ENCODE measurements at places on chromosomes 13 and 19.

GRCh38 chr13:74184283-74184682 lies 50.1 kb upstream of the KLF12 start:
- DNase-seq, result no peak

DNA sequence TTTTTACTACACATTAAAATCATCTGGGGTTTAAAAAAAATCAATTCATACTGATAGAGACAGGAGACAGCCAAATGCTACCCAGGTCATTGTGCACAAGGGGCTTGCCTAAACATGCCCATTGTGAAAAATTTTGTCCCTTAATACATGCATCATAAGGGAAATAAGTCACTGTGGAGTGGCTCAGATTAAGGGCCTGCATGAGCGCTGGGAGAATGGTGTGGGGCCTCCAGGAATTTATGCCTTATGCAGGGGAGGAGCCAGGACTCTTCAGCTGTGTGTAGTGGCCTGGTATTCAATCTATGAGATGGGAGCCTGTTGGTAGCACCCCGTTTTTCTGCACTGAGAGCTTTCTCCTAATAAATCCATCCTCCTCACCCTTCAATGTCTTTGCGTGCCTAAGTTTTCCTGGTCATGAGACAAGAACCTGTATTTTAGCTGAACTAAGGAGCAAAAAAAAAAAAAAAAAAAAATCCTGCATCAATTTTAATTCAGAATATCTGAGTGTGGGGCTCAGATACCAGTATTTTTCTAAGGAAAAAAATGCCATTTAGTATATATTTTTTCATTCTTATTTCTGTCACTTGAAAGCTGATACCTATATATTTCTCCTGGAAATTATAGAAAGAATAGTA lies 997.6 kb upstream of the ATXN8OS start:
- no peak for DNase-seq

DNA sequence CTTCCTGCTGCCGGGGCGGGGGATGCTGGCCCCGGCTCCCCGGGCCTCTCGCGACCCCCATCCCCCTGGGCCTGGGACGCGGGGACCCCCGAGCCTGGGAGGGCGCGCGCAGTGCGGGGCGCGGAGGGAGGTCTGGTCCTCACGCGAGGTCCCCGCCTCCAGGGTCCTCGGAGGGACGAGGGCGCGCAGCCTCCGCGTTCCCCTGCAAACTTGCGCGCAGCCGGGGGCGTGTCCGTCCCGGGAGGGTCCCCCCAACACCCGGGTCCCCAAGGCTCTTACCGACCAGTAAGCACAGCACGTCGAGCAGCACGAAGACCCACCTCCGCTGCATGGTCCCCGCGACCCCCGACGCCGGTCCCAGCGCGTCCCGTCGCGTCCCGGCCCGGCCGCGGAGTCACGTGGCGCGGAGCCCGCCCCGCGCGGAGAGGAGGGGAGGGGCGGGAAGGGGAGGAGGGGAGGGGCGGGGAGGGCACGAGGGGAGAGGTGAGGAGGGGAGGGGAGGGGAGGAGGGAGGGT lies at the start of gene PLPP2:
TSS of gene PLPP2 (minus strand) at position 398 of the 516 bp plus-strand sequence. CDS start at position 331, 67 bp downstream.
- no peak for DNase-seq

DNA sequence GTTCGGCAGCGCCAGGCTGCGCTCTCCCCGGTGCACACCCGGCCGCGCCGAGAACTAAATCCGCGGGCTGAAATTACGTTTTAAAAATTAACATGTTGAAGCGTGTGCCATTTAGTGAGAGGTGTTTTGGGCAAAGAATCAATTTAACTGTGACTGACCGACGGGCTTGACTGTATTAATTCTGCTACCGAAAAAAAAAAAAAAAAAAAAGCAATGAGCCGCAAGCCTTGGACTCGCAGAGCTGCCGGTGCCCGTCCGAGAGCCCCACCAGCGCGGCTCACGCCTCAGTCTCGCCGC lies 9.6 kb upstream of the SOX1 start:
- no peak for DNase-seq

DNA sequence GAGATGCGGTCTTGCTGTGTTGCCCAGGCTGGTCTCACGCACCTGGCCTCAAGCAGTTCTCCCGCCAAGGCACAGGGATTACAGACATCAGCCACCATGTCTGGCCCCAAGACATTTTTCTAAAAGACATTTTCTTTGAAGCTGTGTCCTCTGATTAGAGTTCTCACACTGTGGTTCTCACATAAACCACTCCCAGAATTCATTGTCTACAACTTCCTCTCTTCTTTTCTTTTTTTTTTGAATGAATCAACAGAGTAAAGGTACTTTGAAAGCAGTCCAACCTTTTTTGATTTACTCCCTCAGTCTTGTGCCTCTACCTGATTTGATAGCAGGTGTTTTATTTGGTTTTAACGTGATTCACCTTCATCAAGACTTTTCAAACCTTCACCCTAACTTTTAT lies 14.3 kb upstream of the SHD start:
- DNase-seq, result no peak

GRCh38 chr13:36912369-36912768 lies 7.7 kb downstream of the SMAD9 start:
- no peak for DNase-seq

DNA sequence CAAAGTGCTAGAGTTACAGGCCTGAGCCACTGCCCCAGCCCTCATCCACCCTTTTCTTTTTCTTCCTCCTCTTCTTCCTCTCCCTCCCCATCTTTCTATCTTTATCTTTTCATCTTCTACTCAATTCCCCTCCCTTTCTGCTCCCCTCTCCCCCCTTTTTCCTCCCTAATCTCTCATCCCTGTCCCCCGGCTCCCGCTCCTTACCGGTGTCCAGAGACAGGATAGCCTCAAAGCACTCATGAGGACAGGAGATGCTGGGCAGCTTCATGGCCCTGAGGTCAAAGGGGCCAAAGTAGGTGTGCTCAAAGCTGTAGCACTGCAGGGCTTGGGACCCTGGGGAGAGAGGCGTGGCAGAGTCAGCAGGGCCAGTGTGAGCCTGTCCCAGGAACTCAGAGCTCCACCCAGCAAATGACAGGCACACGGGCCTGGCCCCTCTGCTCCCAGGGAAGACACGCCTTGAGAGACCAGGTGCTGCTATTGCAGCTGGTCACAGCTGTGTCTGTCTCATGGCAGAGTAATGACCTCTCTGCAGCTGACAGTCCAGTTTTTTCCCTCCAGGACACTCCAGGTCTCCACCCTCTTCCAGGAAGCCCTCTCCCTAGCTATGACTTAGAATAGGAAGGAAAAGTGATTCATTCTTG lies 2.6 kb downstream of the LYPD5 start:
- no peak for DNase-seq

- DNase-seq, result no peak
Observed at GRCh38 chr13:44778761-44779484, 202.8 kb upstream of the TSC22D1 start.

- no peak for DNase-seq
Observed at GRCh38 chr13:37383046-37383445, 215.5 kb downstream of the POSTN start.

- no peak for DNase-seq
Observed at GRCh38 chr19:44626048-44626624, 12.8 kb downstream of the IGSF23 start.

- no peak for DNase-seq
Observed at GRCh38 chr13:46489586-46490023, 63.4 kb upstream of the LRCH1 start.

DNA sequence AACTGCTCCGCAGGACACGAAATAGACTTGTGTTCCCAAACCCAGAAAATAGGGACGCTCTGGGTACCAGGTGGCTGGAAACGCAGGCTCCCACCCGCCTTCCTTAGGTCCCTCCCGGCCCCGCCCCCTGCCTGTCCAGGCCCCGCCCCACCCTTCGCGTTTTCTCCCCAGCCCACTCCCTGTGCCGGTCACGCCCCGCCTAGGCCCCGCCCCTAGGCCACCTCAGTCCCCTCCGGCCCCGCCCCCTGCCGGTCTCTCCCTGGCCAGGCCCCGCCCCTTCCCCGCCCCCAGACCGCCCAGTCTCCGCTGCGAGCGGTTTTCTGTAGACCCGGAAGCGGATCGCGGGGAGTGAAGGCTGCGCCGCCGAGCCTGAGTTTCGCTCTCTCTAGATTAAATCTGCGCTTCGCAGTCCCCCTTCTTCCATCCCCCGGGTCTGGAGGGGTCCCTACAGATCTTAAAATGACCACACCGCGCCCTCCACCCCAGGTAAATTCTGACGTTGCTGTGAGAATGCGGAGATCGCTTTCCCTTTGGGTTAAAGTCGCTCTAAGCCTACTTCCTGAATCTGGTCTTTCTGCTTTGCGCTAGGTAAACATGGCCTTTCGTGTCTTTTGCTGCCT lies 3.7 kb upstream of the ZNF665 start:
- DNase-seq, result no peak

GRCh38 chr19:8180018-8180417 lies 29.2 kb upstream of the CERS4 start:
- no peak for DNase-seq

GRCh38 chr13:78680576-78681350 lies 21.8 kb upstream of the OBI1 start:
- peak; percentile 36 for DNase-seq

GRCh38 chr13:67318398-67318797 lies 88.3 kb upstream of the PCDH9 start:
- no peak for DNase-seq

- DNase-seq, result no peak
Observed at GRCh38 chr19:33640773-33641172, 19.0 kb downstream of the CHST8 start.

DNA sequence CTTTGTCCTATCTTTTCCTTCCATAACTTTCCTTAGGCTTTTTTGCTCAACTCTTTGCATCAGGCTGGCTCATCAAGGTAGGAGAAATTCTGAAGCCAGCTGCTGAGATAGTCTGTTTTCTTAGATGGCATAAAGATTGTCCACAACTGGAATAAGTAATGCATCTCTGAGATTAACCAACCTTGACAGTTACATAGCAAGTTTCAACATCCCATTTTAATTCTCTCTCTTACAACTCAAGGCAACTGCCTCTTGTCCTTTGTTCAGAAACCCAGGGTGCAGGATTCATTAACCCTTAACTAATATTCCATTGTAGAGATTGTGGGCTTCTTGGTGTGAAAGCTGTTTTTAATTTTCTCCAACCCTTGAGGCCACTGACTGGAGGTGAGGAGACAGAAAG lies 239.2 kb downstream of the LACC1 start:
- no peak for DNase-seq

- no peak for DNase-seq
Observed at GRCh38 chr19:58067240-58067912, 8.3 kb downstream of the ZNF135 start.

DNA sequence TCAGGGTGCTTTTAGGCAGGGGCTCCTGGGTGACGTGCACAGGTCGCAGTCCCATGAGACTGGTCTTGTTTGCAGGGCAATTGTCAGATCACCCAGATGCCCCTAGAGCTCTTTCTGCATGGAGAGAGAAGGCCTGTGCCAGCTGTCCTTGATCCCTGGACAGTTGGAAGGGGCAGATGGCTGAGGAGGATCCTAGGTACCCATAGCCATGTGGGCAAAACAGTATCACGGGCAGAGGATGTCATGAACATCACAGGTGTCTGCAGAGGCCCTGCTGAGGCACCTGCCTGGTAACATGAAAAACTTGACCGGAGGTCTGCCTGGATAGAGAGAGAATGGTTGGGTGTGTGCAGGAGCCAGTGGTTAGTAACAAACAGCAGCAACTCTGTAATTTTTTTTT lies 99.3 kb downstream of the ZNF536 start:
- no peak for DNase-seq

GRCh38 chr13:35791184-35791851 lies 314.8 kb upstream of the MAB21L1 start:
- no peak for DNase-seq

- DNase-seq, result no peak
Observed at GRCh38 chr19:18429717-18430416, 8.1 kb downstream of the ISYNA1 start.

- no peak for DNase-seq
Observed at GRCh38 chr13:80447747-80448146, 106.8 kb upstream of the SPRY2 start.

- no peak for DNase-seq
Observed at GRCh38 chr13:89239361-89240127, 1568.4 kb downstream of the SLITRK5 start.

DNA sequence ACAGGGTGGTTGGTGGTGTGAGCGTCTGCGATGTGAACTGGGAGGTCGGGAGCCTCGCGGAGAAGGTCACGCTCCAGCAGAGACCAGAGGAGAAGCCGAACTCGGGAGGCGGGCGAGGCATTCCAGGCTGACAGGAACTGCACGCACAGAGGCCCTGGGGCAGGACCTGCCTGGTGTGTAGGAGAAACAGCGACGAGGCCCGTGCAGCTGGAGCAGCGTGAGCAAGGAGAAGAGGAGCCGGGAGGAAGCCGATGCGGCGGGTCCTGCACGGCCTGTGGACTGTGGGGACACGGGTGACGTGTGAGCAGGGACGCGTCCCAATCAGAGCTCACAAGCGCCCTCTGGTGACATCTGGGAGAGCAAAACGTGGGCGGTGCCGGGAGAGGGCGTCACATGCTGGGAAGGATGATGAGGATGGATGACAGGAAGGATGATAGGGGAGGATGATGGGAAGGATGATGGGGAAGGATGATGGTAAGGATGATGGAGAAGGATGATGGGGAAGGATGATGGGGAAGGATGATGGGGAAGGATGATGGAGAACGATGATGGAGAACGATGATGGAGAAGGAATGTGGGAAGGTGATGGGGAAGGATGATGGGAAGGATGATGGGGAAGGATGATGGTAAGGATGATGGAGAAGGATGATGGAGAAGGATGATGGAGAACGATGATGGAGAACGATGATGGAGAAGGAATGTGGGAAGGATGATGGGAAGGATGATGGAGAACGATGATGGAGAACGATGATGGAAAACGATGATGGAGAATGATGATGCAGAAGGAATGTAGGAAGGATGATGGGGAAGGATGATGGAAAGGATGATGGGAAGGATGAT lies 16.1 kb upstream of the MADCAM1 start:
- DNase-seq, result no peak

- DNase-seq, result no peak
Observed at GRCh38 chr19:7694499-7694898, 7.4 kb downstream of the FCER2 start.

- peak; percentile 53 for DNase-seq
Observed at GRCh38 chr13:25301347-25302113, at the start of gene NUP58. Gene NUP58 (plus strand): TSS chr13:25301625. CDS start chr13:25301774, 149 bp downstream.

DNA sequence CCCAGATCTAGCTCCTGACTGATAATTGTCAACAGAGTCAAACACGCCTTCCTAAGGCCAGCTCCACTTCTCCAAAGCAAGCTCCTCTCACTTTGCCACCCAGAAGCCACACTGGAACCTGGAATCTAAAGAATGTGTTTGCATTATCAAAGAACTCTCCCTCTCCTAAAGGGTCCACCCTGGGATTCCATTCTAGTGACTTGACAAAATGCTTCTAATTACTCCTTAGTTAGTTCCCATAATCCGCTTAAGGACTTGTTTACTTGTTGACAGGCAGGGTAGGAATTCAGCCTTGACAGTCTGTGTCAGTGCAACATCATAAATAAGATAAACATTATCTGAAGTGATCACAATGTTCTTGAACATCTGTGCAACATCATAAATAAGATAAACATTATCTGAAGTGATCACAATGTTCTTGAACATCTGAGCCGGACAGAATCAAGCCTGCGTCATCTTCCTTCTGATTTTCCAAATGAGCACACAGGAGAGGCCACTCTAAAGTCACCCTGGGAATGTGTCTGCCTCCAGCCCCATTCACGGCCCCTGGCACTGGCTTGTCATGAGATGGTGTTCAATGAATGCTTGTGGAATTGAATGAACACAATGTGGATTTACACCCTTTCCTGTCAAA lies 512.1 kb downstream of the IRS2 start:
- no peak for DNase-seq

Measured in NCI-H2081 treated with DMSO at 0.1 percent for 48 hours (cell line).